Foreskin keratinocyte (primary cell): ENCODE measurements at places on chromosomes 3 and 15. TPM values are rescaled to one million over a fixed set of nuclear protein-coding genes. Genes with fewer than 3 reads are reported as not detected.

Gene KAT2B
- 4.5 and 6.9 TPM in 2 replicates for total RNA-seq

Gene NR2E3
- 0.28 and 0.65 TPM in 2 replicates for total RNA-seq

Gene STRIT1
- not detected in 2 replicates for total RNA-seq

Gene ARNT2
- 0.24 and 0.25 TPM in 2 replicates for total RNA-seq

Gene DUOXA2
- not detected in 2 replicates for total RNA-seq

Gene NMB
- total RNA-seq = 9.0 and 12.7 TPM in 2 replicates
